Skeletal muscle cell (primary cell): ENCODE measurements at places on chromosomes 13 and 19.

DNA sequence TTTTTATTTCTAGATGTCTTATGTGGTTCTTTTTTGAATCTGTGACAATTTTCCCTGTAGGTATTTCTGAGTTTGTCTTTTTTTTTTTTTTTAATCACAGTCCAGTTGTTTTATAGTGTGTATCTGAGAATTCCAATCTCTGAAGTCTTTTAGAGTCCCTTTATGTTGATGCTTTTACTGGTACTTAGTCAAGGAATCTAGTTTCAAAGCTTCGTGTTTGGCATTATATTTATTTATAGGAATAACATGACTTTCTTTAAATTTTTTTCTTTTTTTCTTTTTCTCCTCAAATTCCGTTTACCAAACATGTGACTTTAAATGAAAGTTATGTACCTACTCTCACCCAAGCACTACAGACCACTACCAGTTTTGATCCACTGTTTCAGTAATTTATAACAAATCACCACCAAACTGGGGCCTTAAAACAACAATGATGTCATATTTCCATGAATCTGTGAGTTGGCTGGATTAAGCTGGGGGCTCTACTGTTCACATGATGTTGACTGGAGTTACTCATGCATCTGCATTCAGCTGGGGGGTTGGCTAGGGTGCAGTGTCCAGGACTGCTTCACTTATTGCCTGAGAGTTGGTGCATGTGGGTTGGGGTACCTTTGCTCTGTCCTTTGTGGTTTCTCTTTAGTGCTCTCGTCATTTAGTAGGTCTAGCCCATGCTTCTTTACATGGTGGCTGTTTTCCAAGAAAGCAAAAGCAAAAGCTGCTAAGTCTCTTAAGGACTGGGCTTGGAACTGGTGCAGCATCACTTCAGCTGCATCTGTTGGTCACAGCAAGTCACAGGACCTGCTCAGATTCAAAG lies 22.3 kb downstream of the KCTD4 start:
- DNase-seq: peak; percentile 86

DNA sequence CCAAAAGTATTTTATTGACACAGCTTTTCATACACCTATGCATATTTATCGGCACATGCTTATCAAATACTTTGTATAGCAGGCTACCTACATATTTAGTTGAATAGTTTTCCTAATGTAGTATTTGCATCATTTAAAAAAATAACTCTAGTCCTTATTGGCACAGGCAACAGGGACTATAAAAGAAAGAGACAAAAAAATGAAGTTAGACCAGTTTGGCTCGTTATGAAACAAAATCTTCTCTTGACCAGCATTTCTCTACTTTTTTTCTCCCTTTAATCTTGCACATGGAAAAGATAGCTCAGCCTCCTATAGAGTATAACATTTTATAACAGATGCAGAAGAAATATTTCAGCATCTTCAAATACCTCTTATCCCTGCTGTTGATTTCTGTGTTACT lies 794.8 kb upstream of the MIR17HG start:
- no peak for DNase-seq

- peak; percentile 56 for DNase-seq
These were observed 368.4 kb downstream of the KLF12 start for GRCh38 chr13:73765651-73766384.

DNA sequence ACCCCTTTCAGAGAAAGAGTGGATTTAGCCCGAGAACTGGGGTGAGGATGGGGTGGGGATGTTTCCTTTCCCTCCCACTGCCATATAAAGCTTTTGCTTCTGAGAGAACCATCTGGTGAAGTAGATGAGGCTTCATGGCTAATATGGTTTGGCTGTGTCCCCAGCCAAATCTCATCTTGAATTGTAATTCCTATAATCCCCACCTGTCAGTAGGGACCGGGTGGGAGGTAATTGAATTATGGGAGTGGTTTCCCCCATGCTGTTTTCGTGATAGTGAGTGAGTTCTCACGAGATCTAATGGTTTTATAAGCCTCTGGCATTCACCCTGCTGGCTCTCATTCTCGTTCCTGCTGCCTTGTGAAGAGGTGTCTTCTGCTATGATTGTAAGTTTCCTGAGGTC lies 270.9 kb downstream of the LMO7 start:
- no peak for DNase-seq

GRCh38 chr13:60501236-60501635 lies 104.2 kb downstream of the TDRD3 start:
- DNase-seq: no peak

GRCh38 chr13:81396192-81396591 lies 1055.3 kb upstream of the SPRY2 start:
- no peak for DNase-seq

- DNase-seq: no peak
These were observed 3.7 kb downstream of the HNRNPL start for GRCh38 chr19:38846097-38846496.

- no peak for DNase-seq
These were observed 187.6 kb upstream of the TSC22D1 start for GRCh38 chr13:44763615-44764301.

DNA sequence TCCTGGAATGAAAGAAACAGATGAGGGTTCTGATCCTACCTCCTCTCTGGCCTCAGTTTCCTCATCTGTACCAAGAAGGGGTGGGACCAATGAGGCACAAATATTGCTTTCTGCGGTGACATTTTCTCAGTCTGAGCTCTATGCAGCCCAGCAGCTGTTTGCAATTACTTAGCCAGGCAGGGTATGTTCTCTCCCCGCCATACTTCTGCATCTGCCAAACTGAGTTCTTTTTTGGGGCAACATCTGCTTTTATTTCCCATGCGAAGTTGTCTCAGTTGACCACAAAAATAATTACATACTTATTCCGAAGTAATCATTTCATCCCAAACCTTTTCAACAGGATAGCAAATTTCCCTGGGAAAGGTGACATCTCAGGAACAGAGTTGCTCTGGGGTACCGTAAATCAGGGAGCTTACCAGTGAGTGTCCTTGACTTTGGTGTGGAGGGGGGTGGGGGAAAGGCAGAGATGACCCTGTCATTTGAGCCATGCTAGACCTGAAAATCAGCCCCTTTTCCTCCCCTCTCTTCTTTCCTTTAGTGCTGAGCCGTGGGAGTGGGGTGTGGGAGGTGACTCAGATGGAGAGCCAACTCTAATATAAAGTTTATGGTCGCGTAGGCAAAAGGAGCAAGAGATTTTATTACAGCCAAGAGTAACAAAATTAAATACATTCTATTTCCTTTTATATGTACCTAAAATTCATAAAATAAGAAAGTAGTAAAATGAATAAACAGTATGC lies 165.7 kb upstream of the KL start:
- DNase-seq: no peak

DNA sequence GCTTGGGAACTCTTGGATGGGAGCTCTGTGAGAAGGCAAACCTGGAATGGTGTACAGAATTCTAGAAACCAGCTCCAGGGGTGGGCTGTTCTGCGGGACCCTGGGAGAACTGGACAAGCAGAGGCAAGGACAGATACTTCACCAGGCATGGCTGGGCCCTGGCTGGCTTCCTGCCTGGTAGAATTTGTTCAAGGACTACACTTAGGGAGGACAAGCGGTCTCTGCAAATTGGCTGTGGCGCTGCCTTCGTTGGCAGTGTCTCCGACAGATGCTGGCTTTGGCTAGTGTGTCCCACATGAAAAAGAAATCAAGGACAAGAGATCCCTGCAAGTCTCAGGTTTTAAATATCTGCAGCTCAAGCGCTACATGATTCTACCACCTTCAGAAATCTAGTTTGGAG lies 12.4 kb downstream of the CEBPG start:
- no peak for DNase-seq

- DNase-seq: peak; percentile 60
These were observed 372 bp upstream of the ZNF699 start for GRCh38 chr19:9309974-9310446.

- DNase-seq: no peak
These were observed 5.0 kb downstream of the CEP89 start for GRCh38 chr19:32966750-32967149.

DNA sequence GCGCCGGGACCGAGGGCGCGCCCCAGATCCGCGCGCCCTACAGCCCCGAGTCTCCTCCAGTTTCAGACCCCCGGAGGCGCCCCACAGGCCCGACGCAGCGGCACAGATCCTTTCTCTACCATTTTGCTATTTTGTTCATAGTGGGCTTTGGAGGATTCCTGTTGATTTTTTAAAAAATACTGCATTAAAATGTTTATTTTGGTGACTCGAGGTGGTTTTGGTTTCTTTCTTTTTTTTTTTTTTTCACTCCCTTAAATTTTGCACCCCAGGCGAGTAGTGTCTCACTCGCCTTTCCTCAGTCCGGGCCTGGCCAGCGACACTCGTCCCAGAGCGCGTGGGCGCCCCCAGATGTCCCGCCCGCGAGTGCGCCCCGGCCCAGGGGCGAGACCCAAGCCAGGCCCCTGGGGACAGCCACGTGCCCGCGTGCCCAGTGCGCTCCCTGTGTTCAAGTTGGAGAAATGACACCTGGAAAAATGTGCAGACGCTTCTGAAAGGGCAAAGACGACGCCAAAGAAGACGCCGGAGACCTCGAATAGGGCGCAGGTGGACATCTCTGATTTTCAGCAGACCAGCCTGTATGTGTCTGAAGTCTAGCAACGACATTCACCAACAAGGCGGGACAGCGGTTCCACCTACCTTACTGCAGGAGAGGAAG lies 471 bp upstream of the INSR start:
- DNase-seq: peak; percentile 1

- DNase-seq: no peak
These were observed 52.4 kb upstream of the C1QTNF9B start for GRCh38 chr13:23949736-23950135.

DNA sequence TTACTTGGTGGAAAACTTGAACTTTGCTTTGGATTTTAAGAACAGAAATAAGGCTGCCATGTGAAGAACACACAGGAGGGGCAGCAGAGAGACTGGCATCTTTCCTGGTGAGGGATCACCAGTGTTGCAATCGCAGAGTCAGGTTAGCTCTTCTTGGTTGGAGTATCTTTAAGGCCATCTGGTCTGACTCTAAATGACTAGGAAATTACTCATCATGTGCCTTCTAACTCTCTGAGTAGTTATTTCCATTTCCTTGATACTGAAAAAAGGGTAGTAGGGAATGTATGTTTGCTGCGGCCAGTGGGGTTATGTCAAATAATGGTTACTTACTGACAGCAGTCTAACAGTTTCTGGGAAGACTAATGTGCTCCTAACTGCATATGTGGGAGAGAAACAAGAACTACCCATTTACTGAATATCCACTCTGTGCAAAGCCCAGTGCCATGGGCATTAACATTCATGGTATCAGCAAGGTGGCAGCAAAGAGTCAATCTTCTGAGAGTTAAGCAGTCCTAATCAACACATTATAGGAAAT lies 122.1 kb downstream of the COG6 start:
- DNase-seq: peak; percentile 80

- peak; percentile 43 for DNase-seq
These were observed at the start of gene ZNF264 for GRCh38 chr19:57191141-57192076. ZNF264 (plus strand) TSS chr19:57191500; CDS start chr19:57191914, 414 bp downstream.

- peak; percentile 13 for DNase-seq
These were observed 890 bp upstream of the ZNF611 start for GRCh38 chr19:52735734-52736133.

DNA sequence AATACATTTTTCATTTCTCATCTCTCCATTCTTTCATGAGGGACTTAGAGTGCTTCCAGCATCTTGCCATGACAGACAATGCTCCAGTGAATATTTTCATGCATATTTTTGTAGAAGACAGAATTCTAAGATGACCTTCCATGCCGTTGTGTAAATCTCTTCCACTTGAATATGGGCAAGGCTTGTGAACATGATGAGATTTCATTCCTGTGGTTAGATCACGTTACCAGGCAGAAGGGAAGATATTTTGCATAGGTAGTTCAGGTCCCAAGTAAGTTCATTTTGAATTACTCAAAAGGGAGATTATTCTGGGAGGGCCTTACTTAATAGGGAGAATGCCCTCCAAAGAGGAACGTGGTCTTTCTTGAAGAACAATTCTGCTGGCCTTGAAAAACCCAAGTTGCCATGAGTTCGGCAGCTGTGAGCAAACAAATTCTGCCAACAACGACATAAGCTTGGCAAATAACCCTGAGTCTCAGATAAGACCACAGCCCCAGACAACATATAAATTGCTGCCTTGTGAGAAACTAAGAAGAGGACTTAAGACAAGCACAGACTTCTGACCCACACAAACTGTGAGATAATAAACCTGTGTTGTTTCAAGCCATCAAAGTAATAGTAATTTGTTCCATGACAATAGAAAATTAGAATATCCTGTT lies 400.5 kb upstream of the GPC6 start:
- DNase-seq: no peak

GRCh38 chr13:79560954-79561353 lies 80.0 kb downstream of the NDFIP2 start:
- DNase-seq: no peak

- peak; percentile 41 for DNase-seq
These were observed 26.5 kb downstream of the MYCBP2 start for GRCh38 chr13:77300176-77301037.

DNA sequence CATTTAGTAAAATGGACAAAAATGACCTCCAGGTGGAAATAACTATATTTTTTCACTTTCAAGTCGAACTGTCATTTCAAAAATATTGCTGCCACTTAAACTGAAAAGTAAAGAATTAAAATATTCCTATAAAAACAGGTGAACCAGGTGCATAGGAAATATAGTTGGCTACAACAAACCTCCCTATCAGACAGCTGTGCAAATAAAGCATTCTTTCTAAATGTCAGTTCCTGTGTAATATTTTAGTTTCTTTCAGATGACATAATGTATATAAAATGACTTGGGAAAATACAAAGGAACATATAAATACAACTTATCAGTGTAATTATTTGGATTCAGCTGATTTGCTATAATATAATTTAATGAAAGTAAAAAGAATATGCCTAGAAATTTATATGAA lies 403.5 kb upstream of the GPC6 start:
- DNase-seq: no peak

DNA sequence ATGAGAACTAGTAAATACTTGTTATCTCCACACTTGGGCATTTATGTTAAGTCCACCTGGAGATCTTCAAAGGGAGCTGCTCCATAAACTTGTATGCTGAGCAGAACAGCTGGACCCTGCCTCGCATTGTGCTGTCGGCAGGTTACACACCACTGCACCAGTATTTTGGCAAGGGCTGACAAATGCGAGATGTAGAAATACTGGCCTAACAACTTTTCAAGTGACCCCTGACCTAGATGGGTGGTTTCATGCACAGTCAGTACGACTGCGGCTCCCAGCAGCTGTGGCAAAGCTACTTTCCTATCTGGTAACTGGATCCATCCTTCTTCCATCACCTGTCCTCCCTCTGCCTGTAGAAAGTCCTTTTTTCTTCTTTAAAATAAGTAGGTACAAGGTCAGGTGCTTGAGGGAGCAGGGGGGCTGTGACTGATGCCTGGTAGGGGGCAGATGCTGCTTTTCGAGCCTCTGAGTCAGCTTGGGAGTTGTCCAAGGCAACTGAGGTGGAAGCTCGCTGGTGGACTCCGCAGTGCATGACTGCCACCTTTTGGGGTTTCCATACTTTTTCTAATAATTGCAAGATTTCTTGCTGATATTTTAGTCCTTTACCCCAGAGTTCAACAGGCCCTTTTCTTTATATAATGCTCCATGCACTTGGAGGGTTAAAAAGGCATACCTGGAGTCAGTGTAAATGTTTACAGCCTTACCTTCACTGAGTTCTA lies 86.8 kb downstream of the SLC25A15 start:
- DNase-seq: no peak

- DNase-seq: no peak
These were observed 2.3 kb upstream of the EIF3G start for GRCh38 chr19:10122045-10122444.

- no peak for DNase-seq
These were observed 10.0 kb downstream of the MTIF3 start for GRCh38 chr13:27440408-27440807.

GRCh38 chr13:40149611-40150274 lies 494.3 kb downstream of the COG6 start:
- peak; percentile 75 for DNase-seq

GRCh38 chr13:113770937-113771336 lies 11.9 kb downstream of the TMEM255B start:
- DNase-seq: no peak

- no peak for DNase-seq
These were observed 7.9 kb downstream of the OPA3 start for GRCh38 chr19:45576682-45577081.
